ENCODE measurements at places on chromosomes 7 and 10.

- no peak for DNase-seq
These were observed 31.6 kb upstream of the GPNMB start for GRCh38 chr7:23214938-23215337.

DNA sequence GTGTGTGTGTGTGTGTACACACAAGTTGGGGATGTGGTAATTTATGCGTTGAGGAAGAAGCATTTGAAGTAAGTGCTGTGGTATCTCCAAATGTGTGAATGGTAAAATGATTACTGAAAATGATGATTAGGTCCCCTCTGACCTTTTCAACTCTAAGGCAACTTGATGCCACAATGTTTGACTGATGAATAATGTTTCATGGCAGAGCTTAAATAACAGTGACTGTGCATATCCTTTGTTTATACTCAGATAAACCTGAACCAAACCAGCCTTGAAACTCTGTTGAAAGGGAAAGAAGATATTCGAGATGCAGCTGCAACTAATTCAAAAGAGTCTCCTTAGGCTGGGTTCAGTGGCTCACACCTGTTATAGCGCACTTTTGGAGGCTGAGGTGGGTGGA is 64.8 kb upstream of the YAE1 start:
- DNase-seq: no peak

- no peak for DNase-seq
These were observed 95.6 kb downstream of the GPR26 start for GRCh38 chr10:123761666-123762230.

DNA sequence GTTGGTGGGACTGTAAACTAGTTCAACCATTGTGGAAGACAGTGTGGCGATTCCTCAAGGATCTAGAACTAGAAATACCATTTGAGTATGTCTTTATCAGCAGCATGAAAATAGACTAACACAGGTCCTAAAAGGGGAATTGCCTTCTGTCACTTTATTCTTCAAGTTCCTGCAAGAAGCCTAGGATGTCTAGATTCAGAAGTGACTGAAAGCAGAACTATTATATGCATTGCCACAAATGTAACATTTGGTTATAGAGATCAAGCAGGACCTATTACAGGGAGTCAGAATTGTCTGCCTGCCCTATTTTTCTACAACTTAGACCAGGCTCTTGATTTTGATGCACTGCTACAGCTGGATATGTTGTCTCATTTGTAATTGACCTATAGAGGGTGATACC is 364.7 kb downstream of the SORCS1 start:
- no peak for DNase-seq
